ENCODE measurements at places on chromosomes 1 and 21. TPM values are rescaled to one million over a fixed set of nuclear protein-coding genes. Genes with fewer than 3 reads are reported as not detected.

Gene CR1
- total RNA-seq, result under 0.01 TPM

Gene CORT
- 0.29 TPM for total RNA-seq

Gene S100B
- total RNA-seq, result 0.29 TPM

Gene RUNX3
- 1.8 TPM for total RNA-seq

Gene CELA3A
- total RNA-seq, result not detected

Gene C8A
- total RNA-seq, result not detected

Gene LAX1
- 0.29 TPM for total RNA-seq

Gene ZNF593
- total RNA-seq, result 21.2 TPM

Gene FMO4
- total RNA-seq, result 8.5 TPM

Gene TOR1AIP2
- total RNA-seq, result 90.8 TPM

Gene HTR6
- total RNA-seq, result not detected

Gene LRRC71
- 0.59 TPM for total RNA-seq

Gene NENF
- 33.7 TPM for total RNA-seq

Gene EXTL2
- total RNA-seq, result 42.1 TPM

Gene CD84
- 0.29 TPM for total RNA-seq

Gene SLC26A9
- not detected for total RNA-seq

Gene SLC5A9
- total RNA-seq, result not detected

Gene MMEL1
- under 0.01 TPM for total RNA-seq

Gene S1PR1
- total RNA-seq, result 25.7 TPM

Gene OR2L13
- not detected for total RNA-seq

Gene TAL1
- total RNA-seq, result not detected

Gene MROH9
- under 0.01 TPM for total RNA-seq

Gene LCE3E
- not detected for total RNA-seq

Gene KLHDC8A
- total RNA-seq, result not detected

Gene HHAT
- 5.1 TPM for total RNA-seq

Gene NPPA
- total RNA-seq, result not detected

Gene HMCN1
- 178 TPM for total RNA-seq

Gene SAMD13
- under 0.01 TPM for total RNA-seq

Gene RGS8
- total RNA-seq, result not detected

Gene LDLRAD1
- total RNA-seq, result not detected

Gene TMEM82
- total RNA-seq, result not detected

Gene SH2D2A
- 0.29 TPM for total RNA-seq

Gene GBP7
- total RNA-seq, result not detected

Gene SPATA17
- total RNA-seq, result 1.5 TPM

Gene OR2L8
- total RNA-seq, result not detected

Gene HOOK1
- total RNA-seq, result not detected

Gene LCE2B
- total RNA-seq, result not detected

Gene A3GALT2
- total RNA-seq, result under 0.01 TPM

Gene RORC
- not detected for total RNA-seq

Gene ADGRL2
- 55.4 TPM for total RNA-seq

Gene PRDM16
- total RNA-seq, result 6.5 TPM

Gene SLC27A3
- 13.8 TPM for total RNA-seq

Gene USH2A
- under 0.01 TPM for total RNA-seq

Gene MX1
- 33.3 TPM for total RNA-seq

Gene TEKT2
- 0.29 TPM for total RNA-seq

Gene TRPM2
- total RNA-seq, result 0.36 TPM

Gene PLK3
- total RNA-seq, result 33.7 TPM

Gene SGIP1
- 17.4 TPM for total RNA-seq

Gene ICOSLG
- 0.29 TPM for total RNA-seq

Gene PADI2
- total RNA-seq, result under 0.01 TPM

Gene KCTD3
- 55.7 TPM for total RNA-seq

Gene ADAMTS1
- 243 TPM for total RNA-seq

Data from osteoblast (primary cell).